AG09309 (cell line): ENCODE measurements at places on chromosomes 3 and 15.

- DNase-seq: no peak
Observed at GRCh38 chr3:152696962-152697361, 138.0 kb upstream of the P2RY1 start.

- DNase-seq: no peak
Observed at GRCh38 chr15:98304371-98304770, 343.9 kb downstream of the ARRDC4 start.

GRCh38 chr3:47540281-47540680, 26.8 kb upstream of the ELP6 start:
- DNase-seq: no peak

GRCh38 chr3:128503164-128503651, 10.2 kb upstream of the GATA2 start:
- no peak for DNase-seq

GRCh38 chr3:187769771-187770170, 24.5 kb upstream of the BCL6 start:
- no peak for DNase-seq

- DNase-seq: no peak
Observed at GRCh38 chr3:150142936-150143335, 172.2 kb upstream of the PFN2 start.

DNA sequence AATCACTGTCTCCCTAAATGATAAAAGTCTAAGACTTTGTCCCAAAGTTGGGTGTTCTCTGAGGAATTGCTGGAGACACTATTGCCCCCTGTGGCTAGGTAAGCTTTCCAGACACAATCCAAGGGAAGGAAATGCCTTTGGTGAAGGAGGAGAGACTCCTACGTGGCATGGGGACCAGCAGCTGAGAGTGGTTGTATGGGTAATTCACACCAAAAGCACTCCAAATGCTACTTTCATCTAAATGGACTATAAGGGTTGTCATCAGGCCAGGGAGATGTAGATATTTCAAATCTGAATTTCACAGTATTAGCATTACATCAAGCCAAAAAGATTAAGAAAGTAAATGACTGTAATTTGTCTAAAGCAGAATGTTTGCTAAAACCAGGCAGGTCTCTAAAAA, 400.8 kb upstream of the THBS1 start:
- DNase-seq: no peak

DNA sequence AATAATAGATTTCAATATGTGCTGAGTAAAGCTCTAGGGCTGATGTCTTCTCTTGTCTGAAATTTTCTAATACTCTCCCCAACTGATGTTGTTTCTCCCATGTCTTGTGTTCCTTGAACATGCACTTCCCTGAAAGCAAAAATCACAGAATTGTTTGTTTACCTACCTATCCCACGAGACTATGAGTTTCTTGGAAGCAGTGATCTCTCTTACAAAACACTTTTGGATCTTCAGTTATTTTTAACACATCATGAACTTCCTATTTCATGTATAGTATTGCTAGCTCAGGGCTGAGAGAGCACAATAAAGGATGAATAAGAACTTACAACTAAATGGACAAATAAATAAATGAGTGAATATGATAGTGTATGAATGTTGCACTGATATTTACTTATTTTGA, 365.0 kb downstream of the ROBO2 start:
- DNase-seq: no peak

DNA sequence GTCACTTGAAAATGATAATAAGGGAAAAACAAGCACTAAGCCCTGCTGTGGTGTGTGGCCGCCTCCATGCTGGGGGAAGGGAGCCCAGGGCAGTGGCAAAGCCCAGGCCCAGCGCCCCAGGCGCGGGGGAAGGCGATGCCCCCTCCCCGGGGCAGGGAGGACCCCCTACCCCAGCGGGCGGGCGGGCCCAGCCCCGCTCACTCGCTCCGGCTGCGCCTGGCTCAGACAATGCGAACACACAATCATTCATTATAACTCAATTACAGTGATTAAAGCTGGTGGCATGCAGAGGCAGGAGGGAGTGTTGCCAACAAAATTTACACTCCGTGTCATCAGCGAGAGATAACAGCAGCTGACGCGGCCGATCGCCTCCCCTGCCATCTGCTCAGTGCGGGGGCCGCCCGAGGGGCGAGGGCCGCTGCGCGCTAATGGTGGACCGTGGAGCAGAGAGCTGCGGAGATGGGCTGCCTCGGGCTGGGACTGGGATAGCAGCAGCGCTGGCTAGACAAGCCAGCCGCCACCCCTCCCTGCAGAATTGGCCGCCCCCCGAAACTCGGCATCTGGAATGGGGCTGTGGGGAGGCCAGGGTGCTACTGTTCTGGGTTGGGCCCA, 64.1 kb downstream of the TLE3 start:
- DNase-seq: peak; percentile 2

DNA sequence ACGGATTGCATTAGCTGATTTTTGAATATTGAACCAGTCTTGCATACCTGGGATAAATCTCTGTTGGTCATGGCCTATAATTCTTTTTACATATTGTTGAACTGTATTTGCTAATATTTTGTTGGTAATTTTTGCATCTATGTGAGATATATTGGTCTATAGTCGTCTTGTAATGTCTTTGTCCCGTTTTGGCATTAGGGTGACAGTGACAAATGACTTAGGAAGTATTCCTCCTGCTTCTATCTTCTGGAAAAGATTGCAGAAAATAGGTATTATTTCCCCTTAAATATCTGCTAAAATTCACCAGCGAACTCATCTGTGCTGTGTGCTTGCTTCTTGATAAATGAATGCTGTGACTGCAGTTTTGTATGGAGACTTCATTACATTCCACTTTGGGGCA, 23.7 kb downstream of the MUC20 start:
- DNase-seq: no peak

- no peak for DNase-seq
Observed at GRCh38 chr3:66144568-66145407, 76.0 kb upstream of the SLC25A26 start.

DNA sequence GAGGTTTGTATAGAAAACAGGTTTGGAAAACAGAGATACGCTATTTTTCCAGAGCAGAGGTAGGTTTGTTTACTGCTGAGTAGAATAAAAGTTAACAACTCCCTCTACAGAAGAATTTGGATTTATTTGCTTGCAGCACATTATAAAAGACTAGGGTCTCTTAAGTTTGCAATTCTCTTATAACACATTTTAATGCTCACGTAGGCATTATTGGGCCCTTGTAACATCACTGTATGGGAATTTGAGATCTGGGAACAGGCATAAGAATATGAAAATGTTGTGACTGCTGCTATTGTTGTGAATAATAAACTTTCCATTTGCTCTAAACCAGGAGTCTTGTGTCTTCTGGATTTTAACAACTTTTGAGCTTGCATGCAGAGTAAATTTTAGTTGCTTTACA, 128.3 kb upstream of the CADM2 start:
- DNase-seq: no peak

GRCh38 chr3:31942446-31942845, 38.6 kb downstream of the OSBPL10 start:
- no peak for DNase-seq

GRCh38 chr3:172675441-172676193, 35.2 kb downstream of the NCEH1 start:
- DNase-seq: no peak

DNA sequence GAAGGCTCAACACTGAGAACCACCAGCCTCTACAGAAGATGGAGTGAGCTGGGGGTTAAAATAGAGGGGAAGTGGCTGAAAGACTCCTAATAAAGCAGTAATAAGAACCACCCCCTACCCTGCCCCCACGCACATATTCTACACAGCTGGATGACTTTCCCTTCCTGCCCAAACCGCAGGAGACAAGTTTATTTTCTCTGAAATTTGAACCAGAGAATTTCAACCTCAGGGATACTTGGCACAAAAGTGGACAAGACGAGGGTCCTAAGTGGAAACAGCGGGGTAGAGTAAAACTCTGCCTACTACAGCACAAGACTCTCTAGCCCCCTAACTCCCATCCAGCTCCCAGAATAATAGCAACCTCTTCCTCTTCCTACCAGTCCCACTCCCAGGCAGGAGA, 28.4 kb downstream of the USF3 start:
- no peak for DNase-seq

- DNase-seq: no peak
Observed at GRCh38 chr3:79233431-79234060, 534.3 kb downstream of the ROBO1 start.

GRCh38 chr15:81558056-81558455, 184.0 kb upstream of the TMC3 start:
- no peak for DNase-seq

DNA sequence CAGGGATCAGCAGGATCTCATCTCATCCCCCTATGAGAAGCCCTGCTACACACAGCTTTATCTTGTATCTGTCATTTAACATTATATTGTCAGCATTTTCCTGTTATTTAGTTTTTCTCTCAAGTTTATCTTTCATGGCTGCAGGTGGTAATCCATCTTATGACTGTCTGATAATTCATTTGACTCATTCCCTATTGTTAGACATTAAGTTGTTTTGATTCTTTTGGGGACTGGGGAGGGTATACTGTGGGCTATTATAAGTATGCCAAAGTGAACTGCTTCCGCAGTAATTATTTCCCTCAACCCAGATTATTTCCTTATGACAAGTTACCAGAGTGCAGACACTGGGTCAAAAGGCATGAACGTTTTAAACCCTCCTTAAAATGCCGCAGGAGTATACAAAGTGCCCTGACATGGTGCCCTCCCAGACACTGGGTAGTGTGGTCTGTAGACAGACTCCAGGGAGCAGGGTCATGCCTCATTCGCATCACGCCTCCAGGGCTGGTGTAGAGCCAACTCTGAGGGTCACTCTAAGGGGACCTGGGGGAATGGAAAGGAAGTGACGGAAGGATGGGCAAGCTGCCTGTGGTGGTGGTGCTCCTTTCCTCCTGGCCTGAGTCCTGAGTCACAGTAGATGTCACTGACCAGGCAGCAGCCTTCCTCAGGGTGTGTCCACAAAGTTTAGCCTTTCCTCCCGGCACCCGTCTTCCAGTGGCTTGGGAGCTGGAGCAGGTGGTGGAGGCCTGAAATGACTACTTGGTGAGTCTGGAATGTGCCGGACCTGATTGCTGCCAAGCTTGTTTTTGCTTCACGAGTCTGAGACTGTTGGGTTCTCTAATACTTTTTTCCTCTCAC, 11.6 kb downstream of the GPR160 start:
- no peak for DNase-seq

GRCh38 chr15:80504931-80505330, 100.7 kb downstream of the ARNT2 start:
- DNase-seq: no peak

DNA sequence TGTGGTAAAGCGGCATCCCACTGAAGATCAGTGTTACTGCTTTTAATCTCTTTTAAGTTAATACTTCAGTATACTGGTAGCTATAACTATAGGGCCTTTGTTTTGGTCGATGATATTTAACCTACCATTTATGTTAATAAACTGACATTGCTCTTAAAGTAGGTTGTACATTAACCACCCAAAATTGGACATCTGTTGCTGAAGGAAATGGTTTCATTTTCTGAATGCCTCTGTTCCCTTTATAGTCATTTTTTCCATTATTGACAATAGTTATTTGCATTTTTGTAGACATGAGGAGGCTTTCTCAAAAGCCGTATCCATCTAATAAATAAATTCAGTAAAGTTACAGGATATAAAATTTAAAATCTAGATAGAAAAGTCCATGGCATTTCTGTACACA, 252.4 kb upstream of the UBE2E1 start:
- no peak for DNase-seq

- DNase-seq: no peak
Observed at GRCh38 chr3:71062952-71063772, 520.4 kb downstream of the FOXP1 start.

GRCh38 chr15:27057904-27058645, 87.1 kb downstream of the GABRG3 start:
- DNase-seq: no peak

DNA sequence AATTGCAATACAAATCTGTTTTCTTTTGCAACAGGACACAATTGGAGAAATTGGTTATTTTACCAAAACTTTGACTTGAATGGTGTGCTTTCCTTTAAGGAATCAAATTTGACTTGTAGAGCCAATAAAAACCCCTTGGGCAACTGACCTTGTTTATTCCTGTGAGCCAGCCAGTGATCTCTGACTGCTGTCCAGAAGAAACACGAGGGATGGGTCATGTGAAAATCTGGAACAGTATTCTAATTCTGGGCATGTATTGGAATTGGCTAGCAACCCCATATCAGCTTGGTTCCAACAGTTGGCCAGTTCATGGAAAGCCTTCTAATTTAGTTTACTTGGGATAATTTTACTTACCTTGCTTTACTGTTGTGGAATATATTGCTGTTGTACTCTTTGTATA, 19.1 kb upstream of the HHATL start:
- DNase-seq: no peak

DNA sequence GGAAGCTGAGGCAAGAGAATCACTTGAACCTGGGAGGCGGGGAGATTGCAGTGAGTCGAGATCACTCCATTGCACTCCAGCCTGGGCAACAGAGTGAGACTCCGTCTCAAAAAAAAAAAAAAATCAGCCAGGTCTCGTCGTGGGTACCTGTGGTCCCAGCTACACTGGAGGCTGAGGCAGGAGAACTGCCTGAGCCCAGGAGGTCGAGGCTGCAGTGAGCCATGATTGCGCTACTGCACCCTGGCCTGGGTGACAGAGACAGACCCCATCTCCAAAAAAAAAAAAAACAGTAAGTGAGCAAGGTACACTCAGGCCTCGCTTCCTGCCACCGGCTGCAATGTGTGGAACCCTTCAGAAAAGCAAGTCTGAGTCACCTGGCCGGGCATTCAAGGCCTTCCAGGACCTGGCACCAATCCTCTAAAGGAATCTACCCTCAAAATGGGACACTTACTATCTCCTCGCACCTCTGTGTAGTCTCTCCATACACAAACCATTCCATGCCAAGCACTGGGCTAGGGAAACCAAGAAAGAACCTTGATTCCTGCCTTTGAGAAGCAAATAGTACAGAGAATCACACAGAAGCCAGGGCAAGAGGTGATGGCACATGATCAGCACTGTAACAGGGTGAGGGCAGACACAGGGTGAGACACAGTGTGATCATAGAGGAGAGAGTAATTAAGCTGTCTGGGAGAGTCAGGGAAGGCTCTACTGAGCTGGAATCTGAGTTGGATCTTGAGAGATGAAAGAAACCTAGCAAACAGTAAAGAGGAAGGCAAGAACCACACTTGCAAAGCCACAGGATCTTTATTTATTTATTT, 9.7 kb downstream of the SCAMP2 start:
- no peak for DNase-seq

DNA sequence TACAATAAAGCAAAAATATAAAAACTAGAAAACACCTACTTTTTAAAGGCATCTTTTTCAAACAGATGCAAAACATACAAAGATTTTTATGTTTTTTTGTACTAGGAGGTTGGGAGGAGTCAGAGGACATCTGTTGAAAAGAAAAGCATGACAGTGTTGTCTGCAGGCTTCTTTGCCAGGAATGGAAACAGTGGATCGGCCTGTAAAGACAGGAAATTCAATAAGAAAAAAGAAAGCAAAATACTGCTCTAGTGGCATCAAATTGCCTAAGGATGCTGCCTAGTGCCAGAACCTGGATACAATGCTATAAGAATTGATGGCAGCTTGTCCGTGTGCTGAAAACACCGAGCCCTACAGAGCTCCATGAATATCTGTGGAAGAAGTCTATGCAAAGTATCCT, 69.9 kb downstream of the TBC1D5 start:
- DNase-seq: no peak

GRCh38 chr15:52617026-52617425, 48.2 kb upstream of the ARPP19 start:
- no peak for DNase-seq

- DNase-seq: no peak
Observed at GRCh38 chr3:13550423-13550690, 1.4 kb downstream of the FBLN2 start.
